Islet precursor cell (in vitro differentiated cells): ENCODE measurements at places on chromosomes 12 and 14.
A peak's percentile ranks its signal among the peaks of the same experiment; 100 is the strongest.

DNA sequence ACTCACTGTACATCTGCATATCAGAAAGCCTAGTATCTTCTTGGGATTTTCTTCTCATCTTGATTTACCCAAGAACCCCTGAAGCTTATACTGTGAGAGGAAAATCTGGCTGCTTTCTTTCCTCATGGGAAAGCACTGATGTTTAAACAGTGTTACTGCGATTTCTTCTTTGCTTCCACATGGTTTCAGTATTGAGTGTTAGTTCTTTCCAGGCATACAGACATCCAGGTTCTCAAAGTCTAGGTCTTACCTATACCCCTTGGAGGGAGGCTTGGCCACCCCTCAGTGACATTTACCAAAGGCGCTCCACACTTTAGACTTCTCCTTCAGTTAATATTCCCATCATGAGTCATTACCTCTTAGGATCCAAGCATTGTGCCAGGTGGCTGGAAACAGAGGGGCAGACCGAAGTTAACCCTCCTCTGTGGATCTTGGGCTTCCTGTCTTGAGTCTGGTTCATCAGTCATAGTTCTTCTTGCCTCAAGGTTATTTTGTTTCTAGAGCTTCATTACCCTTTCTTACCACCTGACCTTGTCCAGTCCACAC, 79.1 kb downstream of the TMEM117 start:
- DNase-seq = no peak

DNA sequence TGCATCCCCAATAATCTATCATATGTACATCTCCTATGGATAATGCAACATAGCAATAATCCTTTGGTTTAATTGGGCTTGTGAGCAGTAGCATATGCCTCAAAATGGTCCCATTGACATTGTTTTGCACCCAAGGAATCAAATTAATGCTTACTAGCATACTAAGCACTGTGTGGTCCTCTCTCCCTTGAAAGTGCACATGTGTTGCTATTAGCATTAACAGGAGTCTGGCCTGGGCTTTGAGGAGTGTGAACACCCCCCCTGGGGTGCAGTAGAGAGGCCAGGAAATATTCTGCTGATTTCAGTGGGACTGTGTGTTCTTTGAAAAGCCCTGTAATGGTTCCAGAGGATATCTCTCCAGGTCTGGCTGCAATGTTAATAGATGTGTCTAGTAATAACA, 1148.4 kb downstream of the VRK1 start:
- no peak for DNase-seq

- no peak for DNase-seq
Observed at GRCh38 chr14:83757916-83758315, 1772.0 kb upstream of the FLRT2 start.

DNA sequence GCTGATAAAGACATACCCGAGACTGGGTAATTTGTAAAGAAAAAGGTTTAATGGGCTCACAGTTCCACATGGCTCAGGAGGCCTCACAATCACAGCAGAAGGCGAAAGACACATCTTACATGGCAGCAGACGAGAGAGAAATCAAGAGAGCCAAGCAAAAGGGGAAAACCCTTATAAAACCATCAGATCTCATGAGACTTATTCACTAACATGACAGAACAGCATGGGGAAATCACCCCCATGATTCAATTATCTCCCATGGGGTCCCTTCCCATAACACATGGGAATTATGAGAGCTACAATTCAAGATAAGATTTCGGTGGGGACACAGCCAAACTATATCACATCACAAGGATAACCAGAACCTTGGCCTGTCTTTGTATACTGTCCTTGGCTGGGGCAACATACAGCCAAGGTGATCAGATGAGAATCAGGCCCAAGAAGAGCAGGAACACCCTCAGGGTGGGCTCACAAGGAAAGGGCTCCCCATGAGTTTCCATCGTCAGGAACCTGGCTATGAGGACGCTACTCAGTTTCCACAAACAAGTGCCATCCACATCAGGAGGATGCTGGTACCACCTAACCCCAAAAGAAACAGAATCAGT, 152.7 kb downstream of the FOXN3 start:
- no peak for DNase-seq

DNA sequence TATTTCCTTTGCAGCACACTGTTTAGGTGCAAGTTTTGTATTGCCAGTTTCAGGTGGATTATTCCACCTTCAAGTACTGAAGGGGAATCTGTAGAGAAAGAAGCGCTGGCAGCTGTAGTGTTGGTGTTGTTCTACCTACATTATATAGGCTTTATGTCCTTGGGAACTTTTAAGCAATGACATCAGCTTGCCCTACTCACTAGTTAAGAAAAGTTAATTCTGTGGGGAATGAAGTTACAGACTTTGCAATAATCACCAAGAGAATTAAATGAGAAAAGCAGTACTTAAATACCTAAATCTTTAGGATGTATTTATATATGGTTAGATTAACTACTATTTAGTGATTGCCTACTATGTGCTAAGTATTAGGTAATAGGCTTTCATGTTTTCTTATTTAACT, at the start of gene OR4E1:
Gene OR4E1, minus strand, starts transcription at position 101 of the 400 bp plus-strand sequence. CDS start 2,883 bp downstream, outside the sequence.
- no peak for DNase-seq

GRCh38 chr14:77979666-77980351, 179.9 kb downstream of the ADCK1 start:
- peak; percentile 77 for DNase-seq

GRCh38 chr12:84804691-84805473, 107.7 kb downstream of the SLC6A15 start:
- no peak for DNase-seq

- DNase-seq = no peak
Observed at GRCh38 chr14:64117671-64118402, 176.3 kb downstream of the ESR2 start.

- DNase-seq = no peak
Observed at GRCh38 chr12:62903151-62903550, 31.8 kb downstream of the PPM1H start.

GRCh38 chr12:25135531-25136154, 59.3 kb downstream of the DNAI7 start:
- DNase-seq = peak; percentile 81

DNA sequence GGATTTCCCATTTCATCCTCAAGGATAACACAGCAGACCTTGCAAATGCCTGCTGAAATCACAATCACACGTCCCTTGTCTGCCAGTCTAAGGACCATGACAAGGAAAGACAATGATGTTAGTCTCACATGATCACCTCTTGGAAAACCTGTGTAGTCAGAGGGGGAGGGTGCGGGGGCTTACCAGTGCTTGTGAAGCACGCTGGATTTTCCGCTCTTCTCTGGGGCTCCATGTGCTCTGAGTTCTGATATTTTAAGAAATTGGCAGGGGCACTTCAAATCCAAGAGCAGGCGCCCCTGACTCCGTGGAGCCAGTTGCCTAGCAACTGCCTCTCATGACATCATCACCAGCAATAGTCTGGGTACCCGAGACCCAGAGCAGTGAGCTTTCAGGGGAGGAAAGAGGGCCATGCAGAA, 200.9 kb upstream of the C14orf180 start:
- DNase-seq = no peak

GRCh38 chr12:10736463-10736862, 13.3 kb upstream of the YBX3 start:
- no peak for DNase-seq

DNA sequence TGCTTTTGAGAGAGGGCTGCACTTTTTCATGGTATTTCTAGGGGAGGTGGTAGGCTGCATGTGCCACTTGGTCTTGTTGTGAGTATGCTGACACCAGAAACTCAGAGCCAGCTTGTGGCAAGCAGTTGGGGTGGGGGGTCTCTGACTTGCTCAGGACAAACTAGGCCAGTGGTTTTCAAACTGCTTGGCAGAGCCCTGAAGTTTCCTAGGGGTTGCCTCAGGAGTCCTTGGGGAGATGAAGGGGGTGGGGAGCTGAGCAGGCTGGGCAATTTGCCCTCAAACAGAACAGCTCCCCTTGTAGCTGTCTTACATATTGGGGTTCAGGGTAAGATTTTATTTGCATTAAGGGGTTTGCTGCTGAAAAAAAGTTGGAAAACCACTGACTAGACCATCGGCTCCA, 3.9 kb downstream of the BCL2L2 start:
- DNase-seq = no peak

- no peak for DNase-seq
Observed at GRCh38 chr12:59240048-59240447, 319.7 kb upstream of the LRIG3 start.

DNA sequence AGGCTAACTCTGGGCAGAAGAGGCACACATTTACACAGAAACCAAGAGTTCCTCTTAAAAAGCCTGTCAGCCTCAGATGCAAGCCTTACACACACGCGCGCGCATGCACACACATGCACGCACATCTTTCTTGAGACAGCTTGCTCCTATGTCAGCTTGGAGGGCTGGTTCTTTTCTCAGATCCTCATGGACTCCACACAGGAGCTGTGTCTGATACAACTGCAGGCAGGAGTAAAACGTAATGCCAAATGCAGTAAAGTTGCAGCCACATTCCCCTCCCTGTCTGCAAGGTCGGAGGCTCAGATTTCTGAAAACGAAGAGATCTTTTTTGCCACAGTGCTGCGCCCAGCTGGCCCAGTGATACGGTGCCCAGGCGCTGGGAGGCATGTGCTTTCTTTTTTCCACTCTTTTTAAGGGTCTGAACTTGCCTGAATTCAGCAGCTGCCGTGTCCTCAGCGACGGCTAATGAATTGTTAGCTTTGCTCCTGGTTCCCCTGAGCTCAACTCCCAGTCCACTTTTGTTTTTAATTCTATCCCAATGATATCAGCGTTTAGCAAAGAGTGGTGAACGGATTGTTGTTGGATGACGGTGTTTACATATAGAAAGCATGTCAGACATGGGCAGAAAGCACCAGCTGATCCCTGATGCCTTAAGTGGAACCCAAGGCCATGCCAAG, 72.9 kb upstream of the FOXN3 start:
- no peak for DNase-seq

GRCh38 chr12:116855744-116856470, 25.3 kb downstream of the HRK start:
- no peak for DNase-seq

- DNase-seq = no peak
Observed at GRCh38 chr12:27095346-27095745, 13.0 kb upstream of the C12orf71 start.

GRCh38 chr12:42286741-42287140, 39.2 kb downstream of the ZCRB1 start:
- DNase-seq = no peak

GRCh38 chr14:68854421-68854820, 61.6 kb upstream of the ZFP36L1 start:
- no peak for DNase-seq

- no peak for DNase-seq
Observed at GRCh38 chr14:24741871-24742270, 107.9 kb upstream of the GZMB start.

DNA sequence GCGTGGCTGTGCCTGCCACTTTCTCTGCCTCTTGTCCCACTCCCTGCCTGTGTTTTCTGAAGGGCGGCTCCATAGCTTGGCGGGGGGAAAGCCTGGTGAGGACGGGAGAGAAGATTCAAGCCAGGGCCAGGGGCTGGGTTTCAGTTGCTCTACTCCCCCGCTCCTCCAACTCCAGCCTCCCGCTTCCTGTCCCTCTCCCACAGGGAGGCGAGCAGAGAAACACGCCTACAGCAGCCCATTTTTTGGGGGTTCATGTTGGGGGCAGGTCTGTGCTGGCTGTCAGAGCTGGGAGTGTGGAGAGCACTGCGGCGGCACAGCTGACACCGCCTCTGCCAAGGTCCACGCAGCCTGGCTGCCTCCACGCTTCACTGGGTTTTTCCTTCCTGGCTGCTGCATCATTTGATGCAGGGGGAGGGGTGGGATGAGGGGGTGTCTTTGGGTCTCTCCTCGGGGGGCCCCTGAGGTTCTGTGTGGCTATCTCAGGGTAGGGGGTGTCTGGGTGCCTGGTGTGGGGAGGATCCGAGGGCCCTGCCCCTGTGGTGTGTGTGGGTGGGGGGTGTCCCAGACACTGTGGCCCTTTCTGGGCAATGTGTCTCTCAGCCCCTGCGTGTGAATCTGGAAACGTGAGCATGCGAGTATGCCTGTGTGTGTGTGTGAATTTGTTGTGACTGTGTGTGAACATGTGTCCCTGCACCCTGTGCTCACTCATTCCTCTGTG, 10.7 kb upstream of the KRT80 start:
- no peak for DNase-seq

- DNase-seq = no peak
Observed at GRCh38 chr14:54854181-54854580, 48.4 kb downstream of the GCH1 start.

DNA sequence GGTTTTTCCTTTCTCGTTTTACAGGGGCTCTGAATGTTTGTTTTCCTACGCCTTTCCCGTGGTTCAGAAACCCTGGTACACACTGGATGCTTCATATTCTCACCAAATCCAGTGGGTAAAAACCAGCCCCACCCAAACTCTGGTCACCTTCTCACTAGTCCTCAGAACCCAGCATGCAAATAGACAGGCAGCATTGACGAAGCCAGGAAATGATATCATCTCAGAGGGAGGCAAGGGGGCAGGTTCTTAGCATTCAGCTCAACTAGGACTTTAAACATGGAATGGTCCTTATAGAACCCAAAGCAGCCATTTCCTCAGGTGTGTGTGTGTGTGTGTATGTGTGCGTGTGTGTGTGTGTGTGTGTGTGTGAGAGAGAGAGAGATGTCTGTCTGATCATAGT, 142.0 kb downstream of the KCNK10 start:
- no peak for DNase-seq

GRCh38 chr14:26199590-26200370, 398.1 kb downstream of the NOVA1 start:
- DNase-seq = peak; percentile 89
